ENCODE measurements at places on chromosomes 1 and 21.

GRCh38 chr1:23249787-23250454 is 32.6 kb upstream of the HTR1D start:
- DNase-seq: no peak

DNA sequence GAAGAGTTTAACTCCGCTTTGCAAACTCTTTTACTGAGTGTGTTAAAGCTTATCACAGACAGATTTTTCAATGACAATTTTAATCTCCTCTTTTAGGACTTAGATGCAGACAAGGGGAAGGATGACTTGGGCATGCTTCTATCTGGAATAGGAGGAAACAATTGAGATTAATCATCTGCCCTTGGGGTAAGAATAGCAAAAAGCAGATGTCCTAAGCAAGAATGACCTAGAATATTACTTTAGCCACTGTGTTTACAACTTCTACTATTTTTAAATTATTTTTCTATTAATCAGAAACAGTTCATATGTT is 569.0 kb upstream of the ADGRL2 start:
- DNase-seq: no peak

GRCh38 chr1:8152731-8153702 is 126.9 kb upstream of the ERRFI1 start:
- DNase-seq: no peak

- DNase-seq: no peak
Measured at GRCh38 chr1:15788624-15789301, 18.7 kb downstream of the UQCRHL start.

- DNase-seq: no peak
Measured at GRCh38 chr1:81582467-81582986, 218.2 kb upstream of the ADGRL2 start.

DNA sequence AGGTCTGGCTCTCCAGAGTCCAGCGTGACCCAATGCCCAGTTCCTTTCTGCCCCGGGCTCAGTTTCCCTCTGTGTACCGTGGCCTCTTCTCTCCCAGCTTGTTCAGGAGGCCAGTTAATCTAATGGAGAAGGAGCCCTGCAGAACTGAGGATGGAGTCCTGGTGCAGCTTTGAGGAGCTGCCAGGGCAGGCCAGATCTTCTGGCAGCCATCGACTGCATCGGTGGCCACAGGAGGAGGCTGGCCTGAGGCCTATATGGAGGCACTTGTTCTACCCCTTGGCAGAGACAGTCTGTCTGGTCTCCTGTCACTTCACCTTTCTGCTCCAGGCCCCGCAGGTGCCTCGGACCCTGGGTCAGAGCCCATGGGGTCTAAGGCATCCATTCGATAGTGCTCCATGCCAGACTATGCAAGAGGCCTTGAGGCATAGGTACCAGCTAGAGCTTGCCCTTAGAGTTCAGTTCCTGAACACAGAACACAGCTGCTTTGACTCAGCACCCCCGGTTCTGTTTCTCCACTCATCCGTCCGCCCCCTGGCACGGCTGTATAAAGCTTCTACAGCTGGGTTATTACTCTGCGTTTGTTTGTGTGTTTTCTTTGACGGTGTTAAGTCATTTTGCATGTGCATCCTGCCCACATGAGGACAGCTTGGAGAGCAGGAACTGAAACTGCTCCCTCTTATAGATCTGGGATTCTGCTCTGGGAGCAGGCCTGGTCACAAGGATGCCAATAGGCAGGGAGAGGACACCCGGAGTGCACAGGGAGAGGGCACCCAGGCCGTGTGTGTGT is 18.5 kb upstream of the LRRN2 start:
- no peak for DNase-seq

DNA sequence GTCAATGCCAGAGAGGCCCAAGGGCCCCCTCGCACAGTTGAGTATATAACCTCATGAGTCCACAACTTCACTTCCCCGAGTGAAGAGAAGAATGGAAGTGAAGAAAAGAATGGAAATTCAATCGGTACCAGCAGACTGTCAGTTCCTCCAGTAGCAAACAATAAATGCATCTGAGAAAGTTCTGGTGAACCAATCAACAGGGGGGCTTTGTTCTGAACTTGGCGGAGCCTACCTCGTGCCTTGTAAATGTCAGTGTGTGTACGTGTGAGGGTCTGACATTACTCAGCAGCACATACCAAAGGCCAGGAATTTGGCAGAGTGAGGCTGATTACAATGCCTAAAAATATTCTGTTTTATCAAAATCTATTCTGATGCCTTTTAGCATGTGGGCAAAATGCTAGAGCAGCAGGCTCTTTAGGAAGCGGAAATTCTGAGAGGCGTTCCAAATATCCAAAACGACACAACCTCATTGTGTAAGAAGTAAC is 238.5 kb downstream of the LTN1 start:
- DNase-seq: no peak

DNA sequence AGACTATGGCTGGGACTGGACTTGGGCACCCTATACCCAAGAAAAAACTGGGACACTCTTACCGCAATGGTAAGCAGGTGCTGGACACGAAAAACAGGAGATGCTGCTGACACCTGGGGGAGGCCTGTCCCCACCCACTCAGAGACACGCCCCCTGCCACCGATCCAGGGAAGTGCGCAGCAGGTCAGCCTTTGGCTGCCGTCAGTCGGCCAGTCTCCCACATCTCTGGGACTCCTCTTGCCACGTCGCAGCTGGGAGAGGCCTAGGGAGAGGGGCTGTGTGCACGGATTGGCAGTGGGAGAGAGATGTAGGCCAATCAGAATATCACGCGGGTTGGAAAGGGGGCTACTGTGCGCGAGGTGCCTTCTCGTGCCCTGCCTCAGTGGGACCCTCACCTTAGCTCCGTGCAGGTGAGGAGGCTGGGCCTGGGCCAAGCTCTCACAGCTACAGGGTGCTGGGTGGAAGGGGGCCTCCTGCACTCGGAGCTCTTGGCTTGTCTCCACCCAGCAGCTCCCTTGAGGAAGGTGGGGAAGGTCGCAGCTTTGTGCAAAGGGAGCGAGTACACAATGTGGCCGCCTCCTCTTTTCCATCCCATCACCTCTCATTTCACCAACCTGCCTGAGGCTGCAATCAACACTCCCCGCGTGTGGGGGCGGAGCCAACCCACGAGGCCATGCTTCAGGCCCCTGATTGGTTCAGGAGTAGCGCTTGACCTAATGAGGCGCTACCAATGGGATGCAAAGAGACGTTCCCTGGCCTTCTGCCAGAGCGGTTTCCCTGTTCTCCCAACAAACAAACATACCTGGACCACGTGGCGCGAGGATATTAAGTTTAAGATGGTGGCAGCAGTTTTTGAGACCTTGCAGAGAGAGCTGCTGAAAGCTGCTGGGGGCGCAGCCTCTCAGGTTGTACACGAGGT is 25.7 kb upstream of the LDLRAP1 start:
- no peak for DNase-seq
